ENCODE measurements at places on chromosomes 3 and 15. TPM values are rescaled to one million over a fixed set of nuclear protein-coding genes. Genes with fewer than 3 reads are reported as not detected.
A peak's percentile ranks its signal among the peaks of the same experiment; 100 is the strongest.

The DENND6A gene
- total RNA-seq, result 15.7 TPM

DNA sequence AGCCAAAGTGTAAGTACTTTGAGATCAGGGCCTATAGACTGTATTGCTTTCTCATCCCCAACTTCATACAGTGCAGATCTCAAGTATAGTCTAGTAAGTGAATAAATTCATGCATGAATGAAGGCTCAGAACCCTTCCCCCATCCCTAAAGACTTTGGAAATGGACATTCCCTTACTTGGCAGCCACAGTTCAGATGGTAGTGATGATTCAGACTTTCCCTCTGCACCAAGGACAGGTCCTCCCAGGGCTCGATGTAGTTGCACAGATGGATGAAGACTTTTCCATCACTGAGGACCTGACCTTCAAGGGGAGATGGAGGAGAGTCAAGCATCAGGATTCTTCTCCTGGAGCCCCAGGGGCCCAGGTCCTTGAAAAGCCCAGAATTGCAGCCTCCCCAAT is 4.6 kb downstream of the TIMP4 start:
- DNase-seq, result no peak

DNA sequence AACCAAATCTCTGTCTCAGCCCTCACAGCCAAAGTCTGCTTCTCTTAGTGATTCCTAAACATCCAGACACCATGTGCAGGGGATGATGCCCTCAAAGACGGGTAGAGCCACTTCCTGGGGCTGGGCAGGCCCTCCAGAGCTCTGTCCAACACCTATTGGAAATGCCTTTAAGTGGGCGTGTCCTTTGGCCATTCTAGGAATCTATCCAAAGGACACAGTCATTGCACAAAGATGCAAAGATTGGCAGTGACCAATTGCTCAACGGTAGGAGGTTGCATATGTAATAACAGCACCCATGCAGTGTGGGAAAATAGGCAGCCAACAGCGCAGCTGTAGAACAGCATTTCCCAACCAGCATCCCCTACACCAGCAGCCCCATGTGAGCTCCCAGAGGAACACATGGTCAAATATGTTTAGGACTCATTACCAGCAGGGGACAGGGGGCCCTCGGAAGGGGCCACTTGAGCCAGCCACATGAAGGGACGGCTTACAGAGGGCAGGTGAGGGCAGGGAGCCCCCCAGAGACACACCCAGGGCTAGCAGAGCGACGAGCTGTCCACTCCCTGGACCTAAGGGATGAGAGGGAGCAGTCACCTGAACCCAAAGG is 142.8 kb upstream of the IQSEC1 start:
- DNase-seq, result no peak

DNA sequence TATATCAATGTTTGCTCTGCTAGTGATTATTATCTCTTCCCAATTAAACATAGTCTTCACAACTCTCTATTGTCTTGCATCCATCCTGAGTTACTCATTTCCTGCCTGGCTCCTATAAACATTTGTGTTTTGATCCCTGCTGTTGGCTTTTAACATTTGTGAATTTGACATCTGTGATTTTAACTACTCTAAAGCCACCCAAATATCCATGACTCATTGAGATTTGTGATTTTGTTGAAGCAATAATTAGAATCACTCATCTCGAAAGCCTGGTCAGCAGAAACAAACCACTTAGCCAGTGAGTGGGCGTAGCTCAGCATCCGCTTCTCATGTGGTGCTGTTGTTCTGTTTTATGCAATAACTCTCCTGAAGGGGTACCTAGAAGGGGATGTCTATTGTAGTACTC is 174.3 kb upstream of the ZBTB20 start:
- no peak for DNase-seq

DNA sequence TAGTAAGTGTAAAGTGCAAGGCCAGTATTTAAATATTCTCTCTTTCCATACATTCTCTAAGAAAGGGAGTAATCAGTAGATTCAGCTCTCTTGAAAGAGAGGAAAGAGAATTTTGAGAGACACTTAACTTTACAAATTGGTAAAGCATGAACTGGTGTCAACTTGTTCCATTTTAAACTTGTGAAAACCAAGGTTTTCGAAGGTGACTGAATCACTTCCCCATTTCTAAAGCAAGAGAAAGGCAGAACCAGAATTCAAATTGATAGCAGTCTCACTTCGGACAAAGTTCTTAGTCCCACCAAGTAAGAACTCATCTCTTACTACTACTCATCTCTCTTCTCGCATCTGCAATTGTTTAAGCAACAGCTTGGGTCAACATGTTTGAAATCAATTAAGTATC is 22.4 kb downstream of the TJP1 start:
- no peak for DNase-seq

The SPTBN5 gene
- total RNA-seq, result 0.91 TPM

DNA sequence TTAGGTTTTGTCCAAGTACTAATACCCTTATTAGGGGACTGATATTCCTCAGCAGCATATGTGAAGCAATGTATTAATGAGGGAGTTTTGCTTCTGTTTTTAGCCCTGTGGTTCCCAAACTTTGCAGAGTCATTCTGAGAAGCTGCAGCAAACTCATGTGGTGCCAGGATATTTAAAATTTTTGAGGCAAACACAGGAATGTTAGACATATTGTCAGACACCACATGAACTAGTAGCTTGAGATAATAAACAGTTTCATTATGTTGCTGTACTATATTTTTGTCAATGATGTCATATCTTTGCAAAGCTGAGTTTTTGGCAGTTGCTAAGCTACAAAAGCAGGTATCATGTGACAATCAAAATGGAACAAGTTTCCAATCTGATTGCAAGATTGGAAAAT is 36.6 kb downstream of the ATP6V1A start:
- DNase-seq, result no peak

DNA sequence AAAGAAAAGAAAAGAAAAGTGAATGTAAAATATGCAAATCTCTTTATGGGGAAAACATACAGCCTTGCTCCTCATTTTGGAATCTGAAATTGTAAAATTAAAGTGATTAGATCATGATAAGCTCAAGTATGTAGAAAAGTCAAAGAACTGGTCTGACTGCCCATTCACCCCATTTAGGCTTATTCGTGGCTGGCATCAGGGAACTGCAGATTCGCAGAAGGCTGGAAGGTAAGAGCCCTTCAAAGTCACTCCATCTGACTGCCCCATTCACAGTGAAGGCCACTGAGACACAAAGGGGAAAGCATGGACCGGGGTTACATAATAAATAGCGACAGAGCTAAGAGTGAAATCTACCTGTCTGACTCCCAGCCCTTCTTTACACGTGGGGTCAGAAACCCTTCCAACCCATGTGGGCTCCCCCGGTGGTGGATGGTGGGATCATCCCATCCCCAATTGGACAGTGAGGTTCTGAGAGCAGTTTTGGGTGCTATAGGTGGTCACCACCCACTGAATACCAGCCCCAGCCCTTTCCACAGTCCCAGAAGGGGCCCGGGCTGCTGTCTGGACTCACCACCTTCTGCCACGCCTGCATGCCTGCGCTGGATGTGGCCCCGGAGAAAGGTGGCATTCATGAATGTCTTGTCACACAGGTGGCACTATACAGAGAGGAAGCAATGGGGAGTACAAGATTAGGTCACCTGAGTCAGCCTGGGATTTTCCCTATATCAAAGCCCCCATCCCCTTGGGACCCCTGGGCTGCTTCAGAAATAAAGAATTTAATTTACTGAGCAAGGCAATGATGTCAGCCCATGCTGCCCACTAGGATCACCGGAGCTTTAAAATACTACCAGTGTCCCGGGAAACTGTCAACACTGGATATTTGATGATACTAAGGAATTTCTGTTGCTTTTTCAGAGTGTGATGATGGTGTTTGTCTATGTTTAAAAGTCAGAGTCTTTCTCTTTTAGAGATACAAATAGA is 17.9 kb downstream of the DZIP1L start:
- no peak for DNase-seq

DNA sequence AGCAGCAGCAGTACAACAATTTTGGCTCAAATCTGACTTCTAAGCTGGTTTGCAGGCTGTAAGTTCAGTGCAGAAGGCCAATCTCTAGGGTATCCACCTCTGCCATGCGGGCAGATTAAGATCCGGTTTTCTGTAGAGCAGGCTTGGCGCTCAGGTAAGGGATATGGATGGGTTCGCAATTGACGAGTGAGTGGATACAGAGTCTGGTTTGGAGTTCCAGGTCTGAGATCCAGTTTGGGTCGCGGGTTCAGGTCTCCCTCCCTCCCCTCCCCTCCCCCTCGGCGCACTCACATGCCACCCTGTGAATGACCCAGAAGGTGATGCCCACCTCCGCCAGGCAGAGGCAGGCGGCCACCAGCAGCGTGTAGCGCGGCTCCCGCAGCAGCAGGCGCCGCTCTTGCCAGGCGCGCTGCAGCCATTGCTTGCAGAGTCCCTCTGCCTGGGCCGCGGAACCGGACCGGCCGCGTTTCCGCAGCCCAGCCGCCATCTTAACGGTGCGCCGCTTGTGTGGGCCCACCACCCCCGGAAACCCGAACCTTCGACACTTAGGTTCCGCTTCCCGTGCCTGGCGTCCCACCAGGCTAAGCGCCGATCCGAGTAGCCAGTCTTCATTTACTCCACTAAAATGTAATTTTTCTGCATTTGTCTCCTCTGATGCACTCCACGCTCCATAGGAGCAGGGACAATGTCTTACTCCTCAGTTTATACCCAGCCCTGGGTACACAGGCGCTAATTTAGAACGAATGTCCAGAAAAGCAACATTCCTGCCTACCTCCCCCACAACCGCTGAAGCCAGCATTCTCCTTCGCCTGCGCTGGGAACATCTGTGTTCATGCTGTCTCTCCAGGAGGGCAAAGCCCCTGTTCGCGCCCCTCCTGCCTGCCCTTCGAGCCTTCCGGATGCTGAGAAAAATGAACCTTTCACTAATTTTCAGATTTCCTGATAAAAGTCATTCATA is at the start of gene ALG3:
Gene ALG3 (minus strand): TSS at position 509 of the 958 bp plus-strand sequence. CDS start 22 bp downstream, at position 487.
- peak; percentile 89 for DNase-seq

DNA sequence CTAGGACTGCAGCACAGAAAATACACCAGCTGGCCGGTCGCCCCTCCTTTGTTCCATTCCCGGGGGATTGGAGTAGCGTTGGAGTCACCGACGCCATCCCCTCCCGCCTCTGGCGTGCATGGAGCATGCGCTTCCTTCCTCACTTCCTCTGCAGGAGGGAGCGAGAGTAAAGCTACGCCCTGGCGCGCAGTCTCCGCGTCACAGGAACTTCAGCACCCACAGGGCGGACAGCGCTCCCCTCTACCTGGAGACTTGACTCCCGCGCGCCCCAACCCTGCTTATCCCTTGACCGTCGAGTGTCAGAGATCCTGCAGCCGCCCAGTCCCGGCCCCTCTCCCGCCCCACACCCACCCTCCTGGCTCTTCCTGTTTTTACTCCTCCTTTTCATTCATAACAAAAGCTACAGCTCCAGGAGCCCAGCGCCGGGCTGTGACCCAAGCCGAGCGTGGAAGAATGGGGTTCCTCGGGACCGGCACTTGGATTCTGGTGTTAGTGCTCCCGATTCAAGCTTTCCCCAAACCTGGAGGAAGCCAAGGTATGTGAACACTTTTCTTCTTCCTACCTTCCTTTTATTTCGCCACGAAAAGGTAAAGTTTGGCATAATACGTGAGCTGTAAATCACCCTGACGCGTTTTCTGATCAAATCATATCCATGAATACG is at the start of gene SCG3:
Gene SCG3 (plus strand): TSS at position 201 of the 661 bp plus-strand sequence. CDS start 253 bp downstream, at position 454.
- DNase-seq, result peak; percentile 79

The A4GNT gene
- total RNA-seq, result not detected

DNA sequence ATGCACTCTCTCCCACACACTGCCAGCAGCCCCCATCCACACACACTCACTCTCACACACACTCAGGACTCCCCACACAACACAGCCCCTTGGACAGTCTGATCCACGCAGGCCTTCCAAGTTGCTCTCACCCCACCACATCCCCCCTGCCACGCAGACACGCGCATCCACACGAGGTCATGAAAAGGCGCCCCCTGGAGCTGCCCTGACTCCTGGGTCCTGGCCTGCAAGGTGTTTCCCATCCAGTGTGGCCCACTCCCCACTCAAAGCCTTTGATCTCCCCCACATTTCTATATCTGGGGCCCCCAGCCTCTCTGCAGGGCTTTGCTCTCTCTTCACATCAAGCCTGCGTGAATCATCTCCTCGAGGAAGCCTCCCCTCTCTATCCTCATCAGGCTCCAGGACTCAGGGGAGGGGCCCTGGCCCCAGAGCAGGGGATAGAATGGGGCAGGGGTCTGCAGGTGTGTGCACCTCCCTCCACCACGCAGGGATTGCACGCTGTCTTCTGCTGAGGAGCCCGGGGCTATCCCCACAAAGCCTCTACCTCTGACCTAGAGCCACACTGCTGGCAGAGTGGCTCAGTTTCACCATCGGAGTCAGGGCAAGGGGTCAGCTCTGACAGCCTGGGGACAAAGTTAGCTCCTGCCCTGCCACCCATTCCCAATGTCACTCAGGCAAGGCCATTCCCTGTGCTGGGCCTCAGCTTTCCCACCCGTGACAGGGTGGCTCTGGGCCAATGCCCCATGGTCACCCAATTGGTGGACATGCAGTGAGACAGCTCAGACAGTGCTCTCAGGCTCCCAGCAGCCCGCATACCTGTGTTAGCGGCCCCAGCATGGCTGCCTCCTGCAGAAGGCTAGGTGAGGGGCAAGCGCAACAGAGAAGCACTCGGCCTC is 6.4 kb downstream of the MYL3 start:
- no peak for DNase-seq

DNA sequence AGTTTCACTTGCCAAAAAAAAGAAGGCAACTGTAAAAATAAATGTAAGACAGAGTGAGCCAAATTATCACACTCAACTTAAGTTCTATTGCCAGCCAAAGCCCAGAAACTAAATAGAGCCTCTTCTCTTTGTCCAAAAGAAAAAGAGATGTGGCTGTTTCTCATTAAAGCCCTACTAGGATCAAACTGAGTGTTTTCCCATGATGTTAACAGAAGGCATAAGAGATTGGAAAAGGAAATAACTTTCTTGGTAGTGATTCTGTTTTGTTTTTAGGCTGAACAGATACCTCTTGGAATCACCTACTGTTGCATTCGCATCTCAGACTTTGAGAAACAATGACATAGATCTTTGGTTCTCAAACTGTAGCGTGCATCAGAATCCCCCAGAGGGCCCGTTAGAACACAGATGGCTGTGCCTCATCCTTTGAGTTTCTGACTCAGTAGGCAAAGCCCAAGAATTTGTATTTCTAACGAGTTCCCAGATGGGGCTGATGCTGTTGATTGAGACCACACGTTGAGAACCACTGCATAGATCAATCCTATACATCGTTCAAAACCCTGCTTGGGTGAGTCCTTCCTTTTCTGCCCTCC is 42.5 kb upstream of the SRGAP3 start:
- DNase-seq, result no peak

- DNase-seq, result no peak
Measured at GRCh38 chr3:129958755-129959154, 15.8 kb upstream of the TRH start.

- DNase-seq, result no peak
Measured at GRCh38 chr3:117540597-117540996, 831.0 kb downstream of the TUSC7 start.

GRCh38 chr3:106172780-106173179 is 304.0 kb upstream of the CBLB start:
- no peak for DNase-seq

- DNase-seq, result no peak
Measured at GRCh38 chr3:132843349-132843748, 121.1 kb upstream of the NPHP3 start.

DNA sequence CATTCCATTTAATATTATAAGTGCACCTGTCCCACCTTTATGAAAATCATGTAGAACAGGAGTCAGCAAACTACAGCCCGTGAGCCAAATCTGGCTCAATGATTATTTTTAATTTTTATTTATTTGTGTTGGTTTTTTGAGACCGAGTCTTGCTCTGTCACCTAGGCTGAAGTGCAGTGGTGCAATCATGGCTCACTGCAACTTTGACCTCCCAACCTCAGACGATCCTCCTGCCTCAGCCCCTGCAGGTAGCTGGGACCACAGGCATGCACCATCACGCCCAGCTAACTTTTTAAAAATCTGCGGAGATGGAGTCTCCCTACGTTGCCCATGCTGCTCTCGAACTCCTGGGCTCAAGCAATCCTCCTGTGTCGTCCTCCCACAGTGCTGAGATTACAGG is 42.0 kb downstream of the MYO1E start:
- DNase-seq, result no peak

The FOXB1 gene
- 1.2 TPM for total RNA-seq

Data from activated CD8-positive, alpha-beta memory T cell treated with anti-CD3 and anti-CD28 coated beads, Interleukin-2, amount 10 ng/mL, durations not matched to agents 7 days and 5 days (primary cell).